ENCODE measurements at places on chromosomes 16 and 17.

GRCh38 chr16:2335286-2335895, 5.1 kb downstream of the ABCA3 start:
- DNase-seq = no peak

GRCh38 chr16:49923411-49923810, 67.5 kb upstream of the ZNF423 start:
- DNase-seq = no peak

DNA sequence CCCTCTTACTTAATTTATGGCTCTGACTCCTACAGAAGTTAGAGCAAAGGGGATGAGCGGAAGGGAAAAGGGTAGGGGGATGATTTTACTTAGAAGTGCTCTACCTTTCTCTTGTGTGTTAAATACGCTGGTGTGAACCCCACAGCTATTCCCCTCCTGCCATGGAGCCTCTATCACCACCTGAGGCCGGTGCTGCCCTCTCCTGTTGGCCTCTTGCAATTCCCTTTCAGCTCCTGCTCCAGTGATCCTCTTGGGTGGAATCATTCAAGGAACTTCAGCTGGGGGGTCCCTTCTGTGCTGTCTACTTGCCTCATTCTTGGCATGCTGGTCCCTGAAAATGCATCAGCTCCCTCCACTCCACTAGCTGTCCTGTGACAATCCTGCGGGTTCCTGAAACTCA, 41.8 kb upstream of the CDH8 start:
- peak; percentile 1 for DNase-seq

- peak; percentile 76 for DNase-seq
Measured at GRCh38 chr16:55465077-55465896, 13.7 kb upstream of the MMP2 start.

GRCh38 chr17:52383493-52384100, 225.1 kb upstream of the CA10 start:
- DNase-seq = peak; percentile 23

Measured in fibroblast of skin of right quadriceps (primary cell).